ENCODE measurements at places on chromosomes 12 and 14.

DNA sequence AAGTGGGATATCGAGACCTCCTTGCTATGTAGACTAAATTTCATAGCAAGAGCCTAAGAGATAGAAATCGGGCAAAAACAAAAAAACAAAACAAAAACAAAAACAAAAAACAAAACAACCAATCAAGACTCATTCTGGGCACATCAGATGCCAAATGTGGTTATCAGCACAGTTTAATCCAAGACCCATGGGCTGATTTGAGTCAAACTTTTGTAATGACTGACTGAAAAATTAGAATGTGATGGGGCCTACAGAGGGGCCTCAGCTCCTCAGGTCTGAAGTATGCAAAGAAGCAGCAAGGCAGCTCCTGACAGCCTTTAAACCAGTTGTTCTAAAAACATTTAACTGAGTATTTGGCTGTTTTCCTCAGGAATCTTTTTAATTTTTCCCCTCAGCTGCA, 49.3 kb downstream of the SLC4A8 start:
- no peak for DNase-seq

GRCh38 chr12:26018926-26019325, 60.4 kb downstream of the RASSF8 start:
- no peak for DNase-seq

- no peak for DNase-seq
Observed at GRCh38 chr12:117547209-117547608, 185.8 kb upstream of the NOS1 start.

GRCh38 chr14:81324011-81324410, 76.1 kb downstream of the STON2 start:
- DNase-seq: peak; percentile 47

DNA sequence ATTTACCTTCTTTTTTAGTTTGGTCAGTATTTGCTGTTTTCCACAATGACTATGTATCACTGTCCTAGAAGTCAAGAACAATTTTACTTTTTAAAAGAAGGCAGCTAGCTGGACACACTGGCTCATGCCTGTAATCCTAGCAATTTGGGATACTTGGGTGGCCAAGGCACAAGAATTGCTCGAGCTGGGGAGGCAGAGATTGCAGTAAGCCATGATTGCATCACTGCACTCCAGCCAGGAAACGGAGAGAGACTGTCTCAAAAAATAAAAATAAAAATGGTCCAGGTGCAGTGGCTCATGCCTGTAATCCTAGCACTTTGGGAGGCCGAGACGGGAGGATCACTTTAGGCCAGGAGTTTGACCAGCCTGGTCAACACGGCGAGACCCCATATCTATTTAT, 28.3 kb downstream of the MDM1 start:
- DNase-seq: no peak

DNA sequence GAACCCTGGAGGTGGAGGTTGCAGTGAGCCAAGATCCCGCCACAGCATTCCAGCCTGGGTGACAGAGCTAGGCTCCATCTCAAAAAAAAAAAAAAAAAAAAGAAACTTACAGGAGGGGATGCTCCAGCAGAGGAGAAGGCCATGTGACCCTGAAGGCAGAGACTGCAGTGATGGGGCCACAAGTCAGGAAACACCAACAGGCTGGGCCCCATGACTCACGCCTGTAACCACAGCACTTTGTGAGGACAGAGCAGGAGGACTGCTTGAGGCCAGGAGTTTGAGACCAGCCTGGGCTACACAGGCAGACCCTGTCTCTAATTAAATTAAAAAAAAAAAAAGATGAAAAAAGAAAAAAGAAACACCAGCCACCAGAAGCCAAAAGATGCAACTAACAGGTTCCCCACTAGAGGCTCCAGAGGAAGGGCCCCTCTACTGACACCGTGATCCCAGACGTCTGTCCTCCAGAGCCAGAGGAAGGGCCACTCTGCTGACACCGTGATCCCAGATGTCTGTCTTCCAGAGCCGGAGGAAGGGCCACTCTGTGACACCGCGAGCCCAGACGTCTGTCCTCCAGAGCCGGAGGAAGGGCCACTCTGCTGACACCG, 9.1 kb upstream of the GLT1D1 start:
- DNase-seq: no peak

- no peak for DNase-seq
Observed at GRCh38 chr14:56648508-56649301, 69.1 kb downstream of the TMEM260 start.
